ENCODE measurements at places on chromosomes 16 and 17.

DNA sequence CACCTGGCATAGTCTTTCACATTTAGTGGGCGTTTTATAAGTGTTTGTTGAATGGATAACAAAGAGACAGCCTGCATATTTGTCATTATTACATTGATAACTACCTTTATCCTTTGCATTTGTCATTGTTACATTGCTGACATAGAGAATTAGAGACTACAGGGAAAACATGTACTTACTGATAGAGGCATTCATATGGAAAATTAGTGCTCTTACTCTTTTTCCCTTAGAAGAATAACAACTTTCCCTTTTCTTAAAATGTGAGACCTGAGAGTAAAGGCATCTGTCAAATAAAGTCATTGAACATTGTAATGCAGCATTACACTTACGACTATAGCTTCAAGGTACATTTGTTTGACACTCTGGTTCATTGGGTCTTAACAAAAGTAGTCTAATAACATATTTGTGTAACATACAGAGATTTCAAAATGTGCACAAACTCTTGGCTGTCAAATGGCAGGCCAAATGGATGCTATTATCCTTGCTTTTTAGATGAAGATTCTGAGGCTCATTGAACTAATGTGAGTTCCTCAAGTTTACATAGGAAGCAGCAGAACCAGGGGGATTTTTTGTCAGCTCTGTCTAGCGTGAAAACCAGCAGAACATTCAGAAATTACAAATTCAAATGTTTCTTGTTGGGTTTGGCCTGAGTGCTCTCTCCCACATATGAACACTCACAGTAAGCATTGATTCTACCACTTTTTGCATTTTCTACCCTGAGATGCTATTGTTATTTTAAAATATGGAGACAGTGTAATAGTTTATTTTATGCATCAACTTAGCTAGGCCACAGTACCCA, 28.5 kb downstream of the SMIM36 start:
- no peak for DNase-seq

GRCh38 chr17:13569398-13570123, 32.2 kb downstream of the HS3ST3A1 start:
- DNase-seq, result no peak

GRCh38 chr16:67449739-67450138, 18.8 kb downstream of the HSD11B2 start:
- no peak for DNase-seq

- no peak for DNase-seq
These were observed 15.2 kb downstream of the ZFHX3 start for GRCh38 chr16:73032541-73033270.

DNA sequence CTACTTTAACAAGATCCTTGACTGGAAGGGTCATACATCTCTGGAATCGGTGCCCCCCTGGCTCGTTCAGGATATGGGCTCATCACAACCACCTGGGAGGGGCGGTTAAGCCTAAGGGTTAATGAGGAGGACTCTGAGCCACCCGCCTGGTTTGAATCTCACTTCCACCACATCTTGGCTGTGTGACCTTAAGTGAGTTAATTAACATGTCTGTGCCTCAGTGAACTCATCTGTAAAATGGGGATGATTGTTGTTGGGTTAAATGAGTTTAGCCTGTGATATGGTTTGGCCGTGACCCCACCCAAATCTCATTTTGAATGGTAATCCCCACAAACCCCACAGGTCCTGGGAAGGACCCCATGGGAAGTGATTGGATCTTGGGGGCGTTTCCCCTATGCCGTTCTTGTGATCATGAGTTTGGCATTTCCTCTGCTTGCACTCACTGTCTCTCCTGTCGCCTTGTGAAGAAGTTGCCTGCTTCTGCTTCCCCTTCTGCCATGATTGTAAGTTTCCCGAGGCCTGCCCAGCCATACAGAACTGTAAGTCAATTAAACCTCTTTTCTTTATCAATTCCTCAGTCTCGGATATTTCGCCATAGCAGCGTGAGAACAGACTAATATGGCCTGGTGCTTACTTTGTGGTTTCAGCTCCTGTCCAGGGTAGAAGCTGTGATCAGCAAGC, 214.0 kb upstream of the CIBAR2 start:
- DNase-seq, result no peak

DNA sequence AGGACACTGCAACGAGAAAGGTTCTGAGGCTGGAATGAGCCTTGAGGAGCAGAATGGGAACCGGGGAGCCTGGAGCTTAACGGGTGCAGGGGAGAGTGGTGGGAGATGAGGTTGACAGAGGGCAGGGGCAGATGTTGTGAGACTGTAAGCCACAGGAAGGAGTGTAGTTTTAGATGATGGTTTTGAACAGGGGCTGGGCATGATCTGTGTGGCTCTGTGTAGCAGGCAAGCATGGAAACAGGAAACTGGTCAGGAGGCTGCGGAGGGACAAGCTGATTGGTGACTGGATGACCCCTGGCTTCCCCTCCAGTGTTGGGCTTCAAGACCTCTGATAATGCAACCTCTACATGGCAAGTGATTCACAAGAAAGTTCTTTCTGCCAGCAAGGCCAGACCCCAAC, 1.4 kb upstream of the CNGB1 start:
- no peak for DNase-seq

- no peak for DNase-seq
These were observed 1.5 kb downstream of the CYBA start for GRCh38 chr16:88649195-88649923.

DNA sequence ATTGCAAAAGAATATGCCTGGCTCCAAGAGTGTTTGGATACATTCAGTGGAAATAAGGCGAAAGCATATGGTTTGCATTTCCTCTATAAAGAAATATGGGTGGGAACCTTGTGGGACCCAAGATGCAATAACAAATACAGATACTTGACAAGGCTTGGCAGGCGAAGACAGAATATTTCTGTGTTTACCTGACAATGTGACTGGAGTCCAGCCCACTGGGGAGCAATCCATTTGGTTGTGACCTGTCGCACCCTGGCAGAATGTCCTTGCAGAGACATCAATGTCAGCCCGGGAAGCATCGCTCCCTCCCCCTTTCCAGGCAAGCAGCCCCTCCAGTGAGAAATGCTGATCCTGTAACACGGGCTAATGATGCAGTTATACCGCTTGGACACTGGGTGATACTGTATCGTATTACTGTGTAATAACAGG, 296.6 kb downstream of the MAF start:
- no peak for DNase-seq

GRCh38 chr16:966035-966434, 4.7 kb downstream of the LMF1 start:
- DNase-seq, result no peak

- DNase-seq, result no peak
These were observed 29.9 kb downstream of the DCUN1D3 start for GRCh38 chr16:20870122-20870820.
